ENCODE measurements at places on chromosomes 4 and X.

DNA sequence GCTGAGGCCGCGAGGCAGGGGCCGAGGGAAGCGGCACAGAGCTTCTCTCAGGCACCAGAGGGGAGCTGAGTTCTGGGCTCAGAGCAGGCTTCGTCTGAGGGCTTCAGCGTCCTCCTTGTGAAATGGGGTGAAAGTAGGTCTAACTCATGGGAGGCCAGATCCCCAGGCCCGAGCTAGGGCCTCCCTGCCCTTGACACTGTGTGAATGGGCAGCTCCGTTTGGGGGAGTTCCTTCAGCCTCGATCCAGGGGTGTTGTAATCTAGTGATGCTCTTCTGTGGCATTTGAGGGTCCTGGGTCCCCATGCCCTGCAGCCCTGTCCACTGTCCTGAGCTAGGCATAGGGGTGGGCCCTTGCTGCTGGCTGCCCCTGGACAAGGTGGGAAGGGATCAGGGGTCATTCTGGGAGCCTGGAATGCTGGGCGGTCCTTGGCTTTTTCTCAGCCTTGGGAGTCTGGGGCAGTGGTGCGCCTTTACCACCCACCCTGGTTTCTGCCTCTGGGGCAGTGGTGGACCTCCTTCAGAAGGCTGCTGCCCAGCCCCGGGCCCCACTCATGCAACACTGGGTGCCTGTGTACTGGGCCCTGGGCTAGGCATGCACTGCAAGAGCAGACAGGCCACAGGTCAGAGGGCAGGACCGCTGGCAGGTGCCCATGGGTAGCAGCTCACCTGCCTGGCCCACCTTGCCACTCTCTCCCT is 4.1 kb downstream of the SH3BP2 start:
- no peak for DNase-seq

DNA sequence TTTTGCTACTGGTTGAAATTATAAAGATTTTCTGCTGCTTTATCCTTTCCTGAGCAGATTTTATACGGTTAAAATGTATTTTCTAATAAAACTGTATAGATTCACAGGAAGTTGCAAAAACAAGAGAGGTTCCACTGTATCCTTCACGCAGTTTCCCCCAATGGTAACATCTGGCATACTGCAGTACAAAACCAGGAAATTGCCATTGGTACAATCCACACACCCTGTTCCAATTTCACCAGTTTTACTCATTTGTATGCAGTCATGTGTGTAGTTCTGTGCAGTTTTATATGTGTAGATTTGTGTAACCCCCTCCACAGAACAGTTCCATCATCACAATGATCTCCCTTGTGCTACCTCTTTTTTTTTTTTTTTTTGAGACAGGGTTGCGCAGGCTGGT is 20.0 kb downstream of the DDX3X start:
- no peak for DNase-seq

GRCh38 chrX:48487362-48487798 is 11.4 kb downstream of the FTSJ1 start:
- no peak for DNase-seq

DNA sequence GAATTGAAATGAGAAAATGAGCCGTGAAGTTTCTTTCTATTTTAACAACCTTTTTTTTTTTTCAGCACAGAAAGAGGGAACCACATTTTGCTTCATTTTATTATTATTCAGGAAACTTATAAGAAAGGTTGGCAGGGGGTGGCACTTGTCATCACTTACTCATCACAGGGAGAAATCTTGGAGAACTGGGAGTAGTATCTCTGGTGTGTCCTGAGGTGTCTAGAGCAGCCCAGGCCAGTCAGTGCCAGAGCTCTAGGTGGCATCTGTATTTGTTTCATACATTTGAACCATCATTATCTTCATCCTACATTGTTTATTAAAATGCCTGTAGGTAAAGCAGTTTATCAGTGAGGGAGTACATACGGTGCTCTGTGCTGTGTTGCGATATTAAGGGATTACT is 43.8 kb upstream of the ARHGAP24 start:
- DNase-seq: no peak

- no peak for DNase-seq
These were observed 48.5 kb downstream of the PRPS1 start for GRCh38 chrX:107676559-107677378.

GRCh38 chrX:10110316-10110935 is 46.3 kb upstream of the CLCN4 start:
- no peak for DNase-seq

GRCh38 chr4:73870260-73870659 is 1.1 kb downstream of the CXCL1 start:
- DNase-seq: no peak

DNA sequence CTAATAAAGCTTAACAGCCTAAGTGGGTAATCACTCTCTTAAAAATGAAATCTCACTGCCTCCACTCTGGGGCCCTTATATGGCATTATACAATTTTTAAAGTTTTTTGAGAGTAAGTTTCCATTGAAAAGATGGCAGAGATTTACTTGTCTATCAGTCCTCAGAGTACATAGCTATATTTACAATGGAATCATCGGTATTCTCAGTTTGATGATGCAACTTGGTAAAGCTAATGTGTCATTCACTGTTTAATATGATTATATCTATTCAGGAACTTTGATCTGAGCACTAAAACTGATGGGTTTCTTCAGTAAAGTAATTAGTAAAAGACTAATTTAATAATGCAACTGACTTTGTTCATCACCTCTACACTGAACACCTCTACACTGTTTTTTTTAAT is 51.6 kb downstream of the CT47B1 start:
- DNase-seq: no peak

DNA sequence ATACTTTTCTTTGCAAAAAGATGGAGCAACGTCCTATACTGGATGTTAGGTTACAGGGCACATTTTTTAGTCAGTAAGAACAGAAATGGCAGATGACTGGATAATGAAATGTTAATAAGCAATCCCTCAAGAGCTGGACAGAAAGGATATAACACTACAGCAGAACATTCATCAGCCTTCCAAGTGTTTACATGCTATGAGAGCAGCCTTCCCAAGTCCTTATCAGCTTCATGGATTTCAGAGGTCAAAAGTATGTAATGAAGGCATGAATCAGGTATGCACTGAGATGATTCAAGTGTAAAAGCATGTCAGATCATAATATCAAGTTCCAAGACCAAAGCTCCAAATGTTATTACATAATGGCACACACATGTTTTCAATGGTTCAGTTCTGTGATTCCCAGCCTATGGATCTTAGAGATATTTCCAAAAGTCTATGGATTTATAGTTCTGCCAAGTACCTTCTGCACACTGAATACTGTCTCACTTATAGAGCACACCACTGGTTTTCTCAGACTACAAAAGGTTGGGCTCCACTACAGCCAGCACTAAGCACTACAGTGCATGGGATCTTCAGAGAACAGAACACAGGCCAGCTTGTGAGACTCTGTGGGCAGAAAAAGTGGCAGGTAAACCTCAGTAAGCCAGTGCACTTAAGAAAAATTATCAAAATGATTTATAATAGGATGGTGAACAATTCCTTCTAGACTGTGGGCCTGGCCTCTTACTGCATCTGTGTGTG is 49.2 kb downstream of the GPC4 start:
- DNase-seq: no peak

GRCh38 chrX:131739823-131740222 is 195.9 kb downstream of the OR13H1 start:
- no peak for DNase-seq

- no peak for DNase-seq
These were observed 283.2 kb upstream of the CPEB2 start for GRCh38 chr4:14719053-14719452.

- no peak for DNase-seq
These were observed 27.6 kb downstream of the HCCS start for GRCh38 chrX:11138498-11139390.

- DNase-seq: no peak
These were observed 48.3 kb downstream of the MTHFD2L start for GRCh38 chr4:74206088-74206825.

- no peak for DNase-seq
These were observed 31.8 kb upstream of the CYP4V2 start for GRCh38 chr4:186159613-186160012.

- no peak for DNase-seq
These were observed 242.9 kb downstream of the DCLK2 start for GRCh38 chr4:150321113-150321512.

DNA sequence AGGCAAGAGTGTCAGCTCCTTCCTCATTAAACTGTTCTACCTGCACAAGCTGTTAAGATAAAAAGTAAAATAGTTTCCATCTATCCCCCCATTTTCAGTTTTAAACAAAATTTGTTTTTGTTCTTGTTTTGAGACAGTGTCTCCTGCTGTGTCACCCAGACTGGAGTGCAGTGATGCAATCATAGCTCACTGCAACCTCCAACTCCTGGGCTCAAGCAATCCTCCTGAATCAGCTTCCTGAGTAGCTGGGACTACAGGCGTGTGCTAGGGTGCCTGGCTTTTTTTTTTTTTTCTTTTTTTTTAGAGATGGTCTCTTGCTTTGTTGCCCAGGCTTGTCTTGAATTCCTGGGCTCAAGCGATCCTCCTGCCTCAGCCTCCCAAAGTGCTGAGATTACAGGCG is 105.4 kb downstream of the HS6ST2 start:
- no peak for DNase-seq

DNA sequence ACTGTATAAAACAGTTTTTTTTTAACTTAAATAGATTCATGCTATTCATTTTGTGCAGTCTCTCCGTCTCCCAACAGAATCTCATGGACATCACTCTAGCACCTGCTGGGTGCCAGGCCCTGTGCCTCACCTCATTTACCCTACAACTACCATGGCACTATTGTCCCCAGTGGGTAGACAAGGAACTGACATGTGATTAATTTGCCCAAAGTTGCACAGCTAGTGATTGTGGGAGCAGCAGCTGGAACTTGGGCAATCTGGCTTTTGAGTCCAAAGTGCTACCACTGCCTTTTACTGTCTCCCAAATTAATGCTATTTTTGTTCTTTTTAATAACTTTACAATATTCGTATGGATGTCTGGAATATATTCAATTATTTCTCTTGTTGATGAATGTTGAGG is 11.2 kb upstream of the PGRMC2 start:
- DNase-seq: no peak

All from H9 (cell line).